ENCODE measurements at places on chromosomes 7 and 10.

DNA sequence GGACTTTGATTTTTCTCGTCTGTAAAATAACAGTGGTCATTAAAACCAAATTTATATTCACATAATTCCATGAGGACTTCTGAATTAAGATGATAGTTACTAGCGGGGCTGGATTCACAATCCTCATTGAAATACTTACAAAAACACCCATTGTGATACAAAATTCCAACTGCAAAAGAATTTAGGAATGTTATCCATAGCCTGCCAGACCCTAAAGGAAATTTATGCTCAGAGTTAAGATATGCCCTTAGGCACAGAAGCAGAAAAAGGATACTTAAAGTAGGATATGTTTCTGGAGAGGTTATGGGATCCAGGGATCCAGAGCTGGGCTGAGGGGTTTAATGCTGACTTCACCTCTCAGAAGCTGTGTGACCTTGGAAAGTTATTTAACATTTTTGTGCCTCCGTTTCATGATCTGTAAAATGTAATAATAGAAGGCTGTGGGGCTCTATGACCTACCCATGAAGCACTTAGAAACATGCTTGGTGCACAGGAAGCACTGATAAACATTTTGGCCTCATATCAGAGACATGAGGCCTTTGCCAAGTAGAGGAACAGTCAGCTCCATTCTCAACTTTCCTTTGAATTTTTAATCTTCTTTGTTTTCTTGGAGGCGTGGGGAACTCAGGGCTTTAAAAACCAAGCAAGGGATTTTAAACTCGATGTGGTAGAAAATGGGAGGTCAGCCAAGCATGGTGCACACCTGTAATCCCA is 744.7 kb downstream of the KCNMA1 start:
- no peak for DNase-seq

- DNase-seq: no peak
Observed at GRCh38 chr10:38025283-38025682, 14.8 kb downstream of the ZNF33A start.

DNA sequence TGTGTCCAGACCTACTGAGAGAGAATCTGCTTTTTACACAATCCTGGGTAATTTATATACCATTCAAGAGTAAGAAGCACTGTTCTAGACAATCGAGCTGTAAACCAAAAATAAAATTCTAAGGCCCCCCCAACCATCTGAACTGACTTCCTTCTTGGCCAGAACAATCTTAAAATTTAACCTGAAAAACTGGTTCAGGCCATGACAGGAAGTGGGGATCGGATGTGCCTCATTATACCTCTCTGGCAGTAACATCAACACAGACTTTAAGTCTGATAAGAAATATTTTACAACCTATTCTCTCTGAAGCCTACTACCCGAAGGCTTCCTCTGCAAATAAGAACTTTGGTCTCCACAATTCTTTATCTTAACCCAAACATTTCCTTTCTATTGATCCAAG is 75.2 kb upstream of the KIF5B start:
- DNase-seq: no peak

DNA sequence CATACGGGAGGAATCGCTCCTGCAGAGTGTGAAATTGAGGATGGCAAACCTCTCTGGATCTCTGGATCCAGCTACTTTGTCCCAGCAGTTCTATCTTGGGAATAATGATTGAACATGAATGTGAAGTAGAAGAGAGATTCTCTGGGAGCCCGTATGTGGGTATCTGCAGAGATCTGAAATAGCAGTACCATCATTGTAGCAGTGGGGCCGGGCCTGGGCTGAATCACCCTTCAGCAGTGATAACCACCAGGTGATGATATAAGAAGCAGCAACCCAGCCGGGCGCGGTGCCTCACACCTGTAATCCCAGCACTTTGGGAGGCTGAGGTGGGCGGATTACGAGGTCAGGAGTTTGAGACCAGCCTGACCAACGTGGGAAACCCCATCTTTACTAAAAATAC is 51.9 kb downstream of the SKIDA1 start:
- DNase-seq: no peak

DNA sequence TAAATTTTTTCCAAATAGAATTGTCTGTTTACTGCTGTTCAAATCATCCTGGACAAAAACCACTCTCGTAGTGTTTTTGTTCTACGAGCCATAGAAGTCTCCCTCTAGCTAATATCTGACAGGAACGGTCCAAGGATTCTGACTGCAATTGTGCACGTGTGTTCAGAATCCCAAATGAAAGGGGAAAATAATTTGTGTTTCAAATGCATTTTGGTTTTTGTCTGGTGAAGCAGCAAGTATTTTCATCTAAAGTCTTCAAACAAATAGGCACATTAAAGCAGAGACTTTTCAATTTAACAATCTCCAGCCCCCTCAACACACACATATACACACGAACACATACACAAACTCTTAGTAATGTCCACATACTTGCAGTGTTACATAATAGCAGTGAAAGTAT is 475 bp downstream of the NEUROD6 start:
- no peak for DNase-seq

- no peak for DNase-seq
Observed at GRCh38 chr10:122588381-122588780, 27.8 kb downstream of the DMBT1 start.

GRCh38 chr7:121180436-121181063 is 148.2 kb upstream of the WNT16 start:
- DNase-seq: no peak

DNA sequence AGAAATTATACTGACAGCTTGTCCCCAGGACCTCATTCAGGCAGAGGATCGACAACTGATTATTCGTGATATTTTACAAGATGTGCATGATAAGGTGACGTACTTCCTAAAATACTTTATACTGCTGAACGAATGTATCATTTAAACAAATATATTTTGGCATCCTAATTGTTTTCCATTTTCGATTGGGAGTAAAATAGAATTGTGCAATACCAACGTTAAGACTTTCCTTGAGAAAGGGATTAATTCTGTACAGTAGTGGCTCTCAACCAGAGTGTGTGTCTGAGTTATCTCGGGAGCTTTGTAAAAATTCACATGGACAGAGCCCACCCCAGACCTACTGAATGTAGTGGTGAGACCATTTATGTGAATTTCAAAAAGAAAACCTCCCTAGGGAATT is 43.8 kb upstream of the STMP1 start:
- no peak for DNase-seq

DNA sequence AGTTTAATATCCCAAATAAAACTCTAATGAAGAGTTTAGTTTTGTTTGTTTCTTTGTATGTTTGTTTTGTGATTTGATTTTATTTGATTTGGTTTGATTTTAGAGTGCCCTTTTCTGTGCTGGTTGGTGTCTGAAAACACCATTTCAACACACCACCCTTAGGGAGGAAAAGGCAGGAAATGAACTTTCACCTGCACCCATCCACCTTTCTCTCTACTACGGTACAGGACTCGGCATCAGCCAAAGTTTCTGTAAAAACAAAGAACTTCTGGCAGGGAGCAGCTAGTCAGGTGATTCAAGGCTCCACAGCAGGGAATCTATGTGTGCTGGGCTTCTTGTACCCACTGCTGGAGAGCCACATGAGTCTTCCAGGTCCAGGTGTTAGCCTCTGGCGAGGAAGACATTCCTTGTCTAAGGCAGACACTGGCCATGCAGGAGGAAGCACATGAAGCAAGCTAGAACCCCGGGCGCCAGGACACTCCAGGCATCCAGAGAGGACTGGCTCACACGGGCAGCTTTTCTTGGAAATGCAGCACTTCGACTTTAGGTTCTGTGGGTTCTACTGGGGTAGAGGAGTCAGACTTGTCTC is 22.1 kb upstream of the STK17A start:
- DNase-seq: no peak

GRCh38 chr7:2274666-2275065 is 32.6 kb downstream of the NUDT1 start:
- DNase-seq: peak; percentile 39

DNA sequence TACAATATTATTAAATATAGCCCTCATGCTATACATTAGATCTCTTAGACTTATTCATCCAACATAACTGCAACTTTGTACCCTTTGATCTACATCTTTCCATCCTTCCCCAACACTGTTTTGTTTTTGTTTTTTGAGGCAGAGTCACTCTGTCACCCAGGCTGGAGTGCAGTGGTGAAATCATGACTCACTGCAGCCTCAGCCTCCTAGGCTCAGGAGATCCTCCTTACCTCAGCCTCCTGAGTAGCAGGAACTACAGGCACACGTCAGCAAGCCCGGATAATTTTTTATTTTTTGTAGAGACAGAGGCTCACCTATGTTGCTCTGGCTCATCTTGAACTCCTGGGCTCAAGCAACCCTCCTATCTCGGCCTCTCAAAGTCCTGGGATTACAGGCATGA is 53.3 kb downstream of the NT5C2 start:
- no peak for DNase-seq

GRCh38 chr7:157392256-157393037 is 55.6 kb downstream of the DNAJB6 start:
- no peak for DNase-seq

GRCh38 chr7:150845421-150845861 is 6.9 kb upstream of the AOC1 start:
- no peak for DNase-seq

- no peak for DNase-seq
Observed at GRCh38 chr7:103058122-103058521, 16.5 kb downstream of the FBXL13 start.

DNA sequence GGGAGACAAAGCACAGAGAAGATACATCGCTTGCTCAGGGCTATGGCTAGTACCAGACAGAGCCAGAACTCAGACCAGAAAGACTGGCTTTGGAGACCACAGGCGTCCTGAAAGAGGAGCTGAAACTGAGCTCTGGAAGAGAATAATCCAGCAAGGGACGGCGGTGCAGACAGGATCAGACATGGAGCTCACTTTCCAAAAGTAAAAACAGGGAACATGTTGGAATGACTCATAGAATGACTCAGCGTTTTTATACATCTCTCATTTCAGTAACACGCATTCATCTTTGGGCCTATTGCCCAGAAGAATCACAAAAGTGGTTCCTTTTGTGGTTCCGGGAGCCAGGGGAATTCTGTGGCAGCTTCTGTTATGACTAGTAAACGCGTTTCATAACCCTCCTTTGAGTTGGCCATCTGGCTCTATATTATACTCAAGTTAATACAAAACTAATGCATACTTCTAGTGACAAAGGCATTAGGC is 37.2 kb downstream of the PLEKHS1 start:
- DNase-seq: no peak

- DNase-seq: no peak
Observed at GRCh38 chr7:105027176-105027853, 13.3 kb downstream of the KMT2E start.

DNA sequence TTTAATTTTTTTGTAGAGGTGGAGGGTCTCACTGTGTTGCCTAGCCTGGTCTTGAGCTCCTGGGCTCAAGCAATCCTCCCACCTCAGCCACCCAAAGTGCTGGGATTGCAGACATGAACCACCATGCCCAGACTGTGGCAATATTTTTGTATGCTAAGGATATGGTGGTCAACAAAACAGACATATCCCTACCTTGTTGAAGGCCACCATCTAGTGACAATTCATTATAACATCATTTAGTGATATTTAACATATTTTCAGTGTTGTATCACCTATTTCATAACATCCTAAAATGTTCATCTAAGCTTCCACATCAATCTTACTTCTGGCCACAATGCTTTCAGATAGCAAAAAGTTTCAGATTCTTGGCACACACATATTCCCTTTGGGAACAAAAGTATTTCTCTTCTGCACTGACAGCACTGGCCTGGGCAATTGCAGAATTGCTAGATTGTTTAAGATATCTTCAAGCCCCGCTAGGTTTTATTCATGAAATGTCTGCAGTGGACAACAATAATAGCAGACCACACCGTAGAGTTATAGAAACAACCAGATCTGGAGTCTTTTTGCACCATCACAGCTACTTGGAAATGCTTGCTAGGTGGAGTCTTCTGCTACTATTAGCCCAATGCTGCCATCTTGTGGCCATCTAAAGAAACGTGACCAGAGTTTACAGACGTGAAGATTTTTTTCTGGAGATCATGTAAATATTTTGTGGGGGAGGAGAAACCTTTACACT is 58.4 kb downstream of the DNAJC12 start:
- DNase-seq: peak; percentile 60

DNA sequence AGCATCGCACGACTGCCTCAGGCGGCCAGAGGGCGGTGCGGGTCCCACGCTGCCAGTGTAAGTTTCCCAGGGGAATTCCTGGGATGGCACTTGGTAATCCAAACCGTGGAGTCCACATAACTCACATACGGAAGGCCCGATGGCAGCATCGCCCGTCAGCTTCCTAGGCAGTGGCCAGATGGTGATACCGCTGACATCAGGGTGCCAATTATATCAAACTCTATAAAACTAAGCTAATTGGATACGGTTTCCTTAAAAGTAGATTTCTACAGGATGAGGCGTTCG is 189.8 kb downstream of the CELF2 start:
- DNase-seq: no peak

DNA sequence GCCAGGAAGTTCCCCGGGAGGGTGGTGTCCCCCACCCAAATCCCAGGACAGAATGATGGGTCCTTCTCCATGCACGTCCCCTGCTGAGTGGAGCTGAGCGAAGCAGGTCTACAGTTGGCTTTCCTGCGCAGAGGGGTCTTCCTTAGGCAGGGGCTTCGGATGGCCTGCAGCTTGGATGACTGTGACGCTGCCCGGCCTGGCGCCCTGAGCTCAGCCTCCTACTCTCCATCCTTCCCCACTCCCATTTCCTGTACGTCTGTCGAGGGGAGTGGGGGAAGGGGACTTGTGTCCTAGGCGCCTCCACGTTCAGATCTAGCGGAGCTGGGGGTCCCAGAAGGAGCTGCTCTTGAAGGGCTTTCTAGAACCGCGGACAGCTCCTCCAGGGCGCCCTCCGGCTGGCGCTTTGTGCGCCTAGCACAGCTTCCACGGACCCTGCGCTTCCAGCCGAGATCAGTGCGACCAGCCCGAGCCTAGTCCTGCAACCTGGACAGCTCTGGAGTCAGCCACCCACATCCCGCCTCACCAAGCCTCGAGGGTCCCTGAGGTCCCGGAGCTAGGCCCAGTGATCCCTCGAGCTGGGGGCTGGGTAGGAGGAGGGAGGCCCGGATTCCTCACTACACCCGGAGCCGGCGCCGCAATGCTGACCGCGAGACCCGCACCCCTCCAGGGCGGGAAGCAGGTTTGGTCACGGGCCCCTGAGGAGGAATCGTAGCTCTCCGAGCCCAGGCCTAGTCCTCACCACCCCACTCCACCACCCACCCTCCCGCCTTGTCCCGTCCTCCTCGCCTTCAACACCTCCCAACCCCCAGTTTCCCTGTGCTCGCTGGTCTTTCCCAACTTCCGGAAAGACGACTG is 1.9 kb downstream of the GRID1 start:
- peak; percentile 89 for DNase-seq

GRCh38 chr10:105183536-105183935 is 542.4 kb downstream of the SORCS3 start:
- no peak for DNase-seq

GRCh38 chr10:121668314-121669027 is 70.2 kb upstream of the FGFR2 start:
- peak; percentile 72 for DNase-seq

DNA sequence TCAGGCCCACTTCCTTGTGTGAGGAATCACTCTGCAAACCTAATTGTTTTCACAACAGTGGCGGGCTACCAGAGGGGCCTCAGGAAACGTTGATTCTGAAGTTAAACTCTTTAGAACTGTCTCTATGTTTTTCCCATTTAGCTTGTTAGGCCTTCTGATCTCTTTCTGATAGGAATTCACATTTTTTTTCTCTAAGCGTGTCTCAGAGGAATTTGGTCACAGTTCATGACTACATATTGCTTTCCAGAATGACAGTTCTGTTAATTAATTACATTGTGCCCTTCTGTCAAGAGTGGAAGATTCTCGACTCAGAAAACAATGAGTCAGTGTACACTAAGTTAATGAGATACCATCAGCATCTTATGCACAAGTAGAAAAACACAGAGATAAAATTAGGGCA is 469.2 kb upstream of the C7orf33 start:
- DNase-seq: no peak

GRCh38 chr10:102457591-102458150 is 6.3 kb upstream of the C10orf95 start:
- no peak for DNase-seq

All from H7 (cell line).